ENCODE measurements at places on chromosomes 16 and 17. TPM values are rescaled to one million over a fixed set of nuclear protein-coding genes. Genes with fewer than 3 reads are reported as not detected.

GRCh38 chr16:28090646-28091377, 27.3 kb upstream of the GSG1L start:
- peak; percentile 92 for DNase-seq

GRCh38 chr17:2814049-2814448, 17.8 kb downstream of the RAP1GAP2 start:
- DNase-seq: no peak

- peak; percentile 19 for DNase-seq
These were observed 69.3 kb downstream of the FTO start for GRCh38 chr16:53773150-53773846.

PIMREG gene
- total RNA-seq: 115 TPM

DNA sequence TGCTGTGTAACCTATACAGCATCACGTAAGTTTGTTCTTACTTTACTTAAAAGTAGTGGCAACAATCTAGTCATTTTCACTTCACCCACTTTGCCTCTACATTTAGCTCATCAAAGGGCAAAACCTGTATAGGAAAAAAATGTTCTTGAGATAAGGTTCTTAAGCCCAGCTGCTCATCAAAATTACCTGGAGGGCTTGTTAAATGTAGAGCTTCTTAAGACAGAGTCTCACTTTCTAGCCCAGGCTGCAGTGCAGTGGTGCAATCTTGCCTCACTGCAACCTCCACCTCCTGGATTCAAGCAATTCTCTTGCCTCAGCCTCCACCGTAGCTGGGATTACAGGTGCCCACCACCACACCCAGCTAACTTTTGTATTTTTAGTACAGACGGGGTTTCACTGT, 38.2 kb upstream of the TMEM97 start:
- no peak for DNase-seq

DNA sequence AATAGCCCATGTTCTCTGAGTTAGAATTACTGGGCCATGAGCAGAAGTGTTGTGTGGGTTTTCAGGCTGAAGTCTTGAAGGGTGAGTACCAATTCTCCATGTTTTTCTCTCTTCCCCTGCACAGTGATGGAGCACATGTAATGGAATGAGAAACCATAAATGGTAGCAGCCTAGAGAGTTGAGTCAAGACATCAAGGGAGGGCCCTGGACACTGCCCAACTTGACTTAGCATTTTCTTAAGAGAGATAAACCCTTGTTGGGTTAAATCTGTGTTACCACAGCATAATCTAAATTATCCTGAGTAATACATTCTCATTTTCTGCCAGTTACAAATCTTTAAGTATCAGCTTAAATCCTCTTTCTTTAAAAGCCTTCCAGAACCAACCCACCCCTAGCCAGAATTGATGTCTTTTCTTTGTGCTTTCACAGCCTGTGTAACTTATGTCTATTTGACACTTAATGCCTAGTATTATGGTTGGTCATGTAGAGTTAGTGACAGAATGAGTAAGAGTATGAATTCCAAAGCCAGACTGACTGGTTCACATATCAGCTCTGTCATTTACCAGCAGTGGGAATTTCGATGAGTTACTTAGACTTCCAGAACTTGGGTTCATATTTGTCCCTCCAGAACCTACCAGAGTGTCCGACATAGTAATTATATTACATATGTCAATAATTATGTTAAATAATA, 27.0 kb upstream of the RGS9 start:
- no peak for DNase-seq

GRCh38 chr16:60318486-60318885, 1584.4 kb upstream of the GOT2 start:
- DNase-seq: no peak

DNA sequence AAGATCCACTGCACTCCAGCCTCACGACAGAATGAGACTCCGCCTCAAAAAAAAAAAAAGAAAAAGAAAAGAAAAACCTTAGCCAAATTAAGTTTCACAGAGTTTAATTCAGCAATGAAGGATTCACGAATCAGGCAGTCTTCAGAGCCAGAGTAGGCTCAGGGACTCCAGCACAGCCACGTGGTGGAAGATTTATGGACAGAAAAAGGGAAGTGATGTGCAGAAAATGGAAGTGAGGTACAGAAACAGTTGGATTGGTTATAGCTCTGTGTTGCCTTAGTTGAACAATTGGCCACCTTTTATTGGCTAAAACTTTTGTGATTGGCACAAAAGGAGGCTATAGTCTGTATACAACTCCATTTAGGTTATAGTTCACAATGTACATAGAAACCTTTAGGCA, 256.6 kb downstream of the HS3ST3B1 start:
- DNase-seq: no peak
